ENCODE measurements at places on chromosomes 7 and 10.

DNA sequence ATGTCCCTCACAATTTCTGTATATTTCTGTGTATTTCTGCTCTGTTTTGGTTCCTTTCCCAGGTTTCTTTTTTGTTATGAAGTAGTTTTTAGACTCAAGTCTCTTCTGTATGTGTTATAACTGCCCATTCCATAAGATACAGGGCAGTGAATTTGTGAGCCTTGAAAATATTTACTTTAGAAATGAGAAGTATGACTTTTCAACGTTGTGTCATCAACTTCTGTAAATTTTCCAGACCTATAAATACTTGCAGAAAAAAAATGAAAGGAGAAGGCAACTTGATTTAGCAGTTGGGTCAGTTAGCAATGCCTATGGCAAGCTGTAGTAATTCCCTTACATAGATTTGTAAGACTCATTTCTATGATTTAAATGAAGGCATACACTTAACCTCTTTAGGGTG lies 11.5 kb downstream of the EGFR start:
- no peak for DNase-seq

- no peak for DNase-seq
These were observed 42.2 kb upstream of the ELN start for GRCh38 chr7:73985737-73986141.

DNA sequence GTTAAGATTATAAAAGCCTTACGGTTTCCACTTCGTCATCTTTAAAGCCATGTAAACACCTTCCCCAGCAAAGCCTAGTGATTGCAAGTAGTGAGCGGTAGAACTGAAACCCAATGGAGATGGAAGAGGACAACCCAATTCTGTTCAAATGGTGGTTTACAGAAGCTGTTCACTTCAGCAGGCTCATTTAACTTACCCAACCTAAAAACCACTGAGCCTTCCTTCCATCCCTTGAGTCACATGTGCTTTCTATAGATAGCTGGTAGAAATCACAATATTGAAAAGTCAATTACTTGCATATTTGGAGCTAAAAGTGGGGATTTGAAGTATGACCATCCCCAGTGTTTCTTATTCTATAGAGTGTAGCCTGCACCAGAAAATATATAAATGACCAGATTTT lies 667.7 kb downstream of the SUGCT start:
- DNase-seq: no peak

- peak; percentile 98 for DNase-seq
These were observed 86.5 kb downstream of the HIPK2 start for GRCh38 chr7:139691253-139691781.

DNA sequence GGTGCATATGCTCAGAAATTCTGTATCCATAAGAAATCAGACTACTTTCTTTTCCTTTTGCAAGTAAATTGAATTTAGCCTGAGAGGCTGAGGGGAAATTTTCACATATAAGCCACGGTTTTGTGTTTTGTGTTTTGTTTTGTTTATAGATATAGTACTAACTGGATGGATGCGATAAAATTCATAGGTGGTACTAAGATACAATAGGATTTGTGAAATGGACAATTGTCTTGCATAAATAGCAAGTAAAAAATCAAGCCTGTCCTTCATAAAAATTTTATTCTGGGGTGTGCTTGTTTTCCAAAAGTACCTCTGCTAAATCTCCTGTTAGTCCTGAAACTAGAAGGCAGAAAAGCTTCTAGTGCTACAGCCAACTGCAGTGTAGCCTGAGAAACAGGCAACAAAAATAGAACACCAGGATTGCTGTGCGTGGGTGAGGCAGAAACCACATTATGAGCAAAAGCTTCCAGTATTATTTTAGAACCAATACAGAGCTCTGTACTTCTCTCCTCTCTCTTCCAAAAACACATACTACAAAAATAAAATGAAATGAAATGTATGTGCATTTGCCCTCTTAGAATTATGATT lies 634 bp upstream of the HDAC9 start:
- no peak for DNase-seq

GRCh38 chr7:38411404-38411803 lies 138.0 kb upstream of the TARP start:
- DNase-seq: no peak

- no peak for DNase-seq
These were observed 77.9 kb downstream of the HERPUD2 start for GRCh38 chr7:35617041-35617440.

- DNase-seq: no peak
These were observed 149.2 kb downstream of the XPNPEP1 start for GRCh38 chr10:109774121-109774440.

DNA sequence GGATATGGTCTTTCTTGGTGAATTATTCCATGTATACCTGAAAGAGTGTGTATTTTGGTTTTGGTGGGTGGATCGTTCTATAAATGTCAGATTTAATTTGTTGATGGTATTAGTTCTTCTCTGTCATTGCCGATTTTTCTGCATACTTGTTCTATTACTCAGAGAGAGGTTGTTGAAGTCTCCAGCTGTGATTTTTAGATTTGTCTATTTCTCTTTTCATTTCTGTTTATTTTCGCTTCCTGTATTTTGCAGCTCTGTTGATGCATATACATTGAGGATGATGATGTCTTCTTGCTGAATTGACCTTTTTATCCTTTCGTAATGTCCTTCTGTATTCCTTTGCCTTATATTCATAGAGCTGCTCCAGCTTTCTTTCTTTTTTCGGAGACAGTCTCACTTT lies 12.1 kb upstream of the BHLHA15 start:
- no peak for DNase-seq

DNA sequence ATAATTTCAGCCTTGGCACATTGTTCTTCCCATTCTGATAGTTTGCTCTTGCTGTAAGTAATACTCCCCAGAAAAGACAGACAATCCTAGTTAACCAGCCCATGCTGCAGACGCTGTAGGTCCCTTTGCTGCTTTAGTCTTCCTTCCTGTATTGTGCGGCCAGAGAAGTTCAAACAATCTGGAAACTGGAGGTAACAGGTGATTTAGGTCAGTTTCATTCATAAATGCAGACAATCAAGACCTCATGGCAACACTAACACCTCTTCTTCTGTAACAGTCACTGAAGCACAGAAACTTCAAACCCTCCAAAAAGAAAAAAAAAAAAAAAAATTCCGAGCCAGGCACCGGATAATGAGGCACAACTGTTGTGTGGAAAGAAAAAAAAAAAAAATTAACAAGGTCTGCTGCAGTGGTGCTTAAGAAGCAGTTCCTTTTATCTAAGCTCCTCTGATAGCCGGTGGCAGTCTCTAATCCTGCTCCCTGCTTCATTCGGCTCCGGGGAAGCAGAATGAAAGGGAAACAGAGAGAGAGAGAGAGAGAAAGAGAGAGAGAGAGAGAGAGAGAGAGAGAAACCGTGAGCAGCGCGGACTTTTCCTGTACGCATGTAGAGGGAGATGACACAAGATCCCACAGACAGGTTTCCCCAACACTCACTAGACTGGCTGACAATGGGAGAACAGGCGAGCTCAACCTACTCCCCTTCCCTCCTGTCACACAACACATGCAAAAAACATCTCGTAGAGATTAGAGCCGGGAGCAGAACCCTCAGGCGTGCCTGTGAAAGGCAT lies at the start of gene SEMA3A:
TSS of gene SEMA3A (minus strand) at position 306 of the 788 bp plus-strand sequence. CDS start at position 103, 203 bp downstream.
- DNase-seq: no peak

GRCh38 chr7:115289971-115290370 lies 368.1 kb downstream of the MDFIC start:
- DNase-seq: no peak

DNA sequence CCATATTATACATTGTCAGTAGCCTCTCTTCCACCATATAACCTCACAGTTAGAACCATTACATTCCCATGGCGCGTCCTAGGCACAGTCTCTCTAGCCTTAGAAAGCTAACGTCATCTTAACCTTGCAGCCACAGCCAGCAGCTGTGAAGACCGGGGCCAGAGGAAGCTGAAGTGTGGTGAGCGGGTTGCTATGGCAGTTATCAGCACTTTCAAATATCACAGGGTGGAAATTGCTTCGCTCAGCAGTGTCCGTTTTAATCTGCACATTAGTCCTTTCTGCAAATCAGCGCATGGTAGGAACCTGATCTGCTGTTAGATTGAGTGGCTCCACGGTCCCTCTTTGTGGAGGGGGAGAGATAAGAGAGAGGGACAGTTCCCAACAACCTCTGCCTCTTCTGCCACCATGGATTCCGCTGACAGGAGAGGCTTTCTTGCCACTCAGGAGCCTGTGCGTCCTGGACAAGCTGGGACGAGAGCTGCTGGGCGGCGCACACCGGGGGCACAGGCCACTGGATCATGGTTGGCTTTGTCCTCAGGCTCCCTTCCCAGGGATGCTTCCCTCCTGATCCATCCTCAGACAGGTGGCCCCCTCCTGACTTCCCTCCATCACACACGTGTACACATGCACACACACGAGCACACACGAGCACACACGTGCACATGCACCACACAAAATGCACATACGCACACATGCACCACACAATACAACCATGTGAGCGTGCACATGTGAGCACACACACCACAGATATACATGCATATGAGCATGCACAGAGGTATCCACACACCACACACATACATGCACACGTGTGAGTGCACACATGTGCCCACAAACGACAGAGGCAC lies 93.8 kb downstream of the WDR37 start:
- no peak for DNase-seq

- DNase-seq: no peak
These were observed 5.3 kb downstream of the CALU start for GRCh38 chr7:128744366-128744905.

DNA sequence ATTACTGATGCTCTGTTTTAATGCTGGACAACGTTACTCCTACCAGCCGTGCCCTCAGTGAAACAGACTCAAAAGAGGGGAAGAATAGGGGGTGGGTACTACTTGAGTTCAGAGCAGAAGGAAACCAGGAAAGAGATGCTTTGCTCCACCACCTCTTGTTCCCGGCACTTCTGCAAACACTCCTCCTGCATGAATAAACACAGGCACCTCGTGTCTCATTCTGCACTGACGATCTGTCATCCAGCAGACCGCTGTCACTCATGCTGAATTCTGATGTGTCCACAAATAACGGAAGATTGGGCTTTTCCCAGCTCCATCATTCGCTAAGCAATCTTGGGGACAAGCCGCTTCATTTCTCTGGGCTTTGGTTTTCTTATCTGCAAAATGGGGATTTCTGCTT lies 26.7 kb downstream of the YWHAG start:
- DNase-seq: no peak

GRCh38 chr10:33817605-33818004 lies 483.1 kb upstream of the NRP1 start:
- no peak for DNase-seq

DNA sequence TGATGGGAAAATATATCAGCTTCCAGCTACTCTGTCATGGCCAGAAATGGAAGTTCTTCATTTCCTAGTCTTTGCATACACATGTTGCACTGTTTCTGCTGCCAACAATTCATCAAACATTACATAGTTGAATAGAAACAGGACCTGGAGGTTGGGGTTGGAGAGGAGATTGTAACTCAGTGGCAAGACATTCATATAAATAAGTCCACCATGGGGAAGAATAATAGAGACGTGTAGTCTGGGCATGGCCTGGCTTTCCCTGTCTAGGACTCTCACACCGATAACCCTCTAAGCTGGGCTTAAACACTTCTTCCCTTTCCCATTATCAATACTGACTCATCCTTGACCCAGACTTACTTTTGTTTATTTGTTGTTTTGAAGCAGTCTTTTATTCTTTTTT lies 155.7 kb downstream of the PLPP4 start:
- DNase-seq: no peak

Measured in left lobe of liver (tissue), 2 donors.